NT2/D1 (cell line): ENCODE measurements at places on chromosomes 1 and 21.

DNA sequence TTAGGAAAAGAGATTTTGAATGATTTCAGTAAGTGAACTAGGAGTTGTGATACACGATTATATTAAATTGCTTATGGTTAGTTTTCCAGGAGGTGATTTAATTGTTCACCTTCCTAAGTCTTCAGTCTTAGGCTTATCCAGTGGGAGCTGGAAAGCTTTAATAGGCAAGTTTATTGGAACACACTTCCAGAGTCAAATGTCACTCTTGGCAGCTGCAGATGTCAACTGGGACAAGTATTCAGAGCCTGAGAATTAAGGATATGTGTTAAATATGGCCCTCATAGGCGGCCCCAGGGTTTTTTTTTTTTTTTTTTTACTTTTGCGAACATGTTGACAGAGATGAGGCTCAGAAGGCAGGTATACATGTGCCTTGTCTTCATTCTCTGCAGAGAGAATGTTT is 29.2 kb downstream of the UCK2 start:
- DNase-seq, result no peak

DNA sequence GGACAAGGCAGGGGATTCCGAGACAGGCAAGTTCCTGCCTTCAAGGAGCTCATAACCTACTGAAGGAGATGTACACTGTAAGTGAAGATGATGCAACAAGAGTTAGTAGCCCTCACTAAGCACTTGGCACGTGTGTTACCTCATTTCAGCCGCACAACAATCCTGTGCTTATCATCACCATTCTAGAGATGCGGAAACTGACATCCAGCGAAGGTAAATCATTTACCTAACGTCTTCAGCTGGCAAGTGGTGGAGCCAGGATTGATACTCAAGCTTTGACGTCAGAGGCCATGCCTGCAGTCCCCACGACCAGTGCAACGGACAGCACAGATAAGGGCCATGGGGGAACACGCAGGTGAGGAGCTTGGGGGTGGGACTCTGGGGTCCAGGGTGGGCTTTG is 2.9 kb upstream of the UBXN10 start:
- DNase-seq, result no peak

DNA sequence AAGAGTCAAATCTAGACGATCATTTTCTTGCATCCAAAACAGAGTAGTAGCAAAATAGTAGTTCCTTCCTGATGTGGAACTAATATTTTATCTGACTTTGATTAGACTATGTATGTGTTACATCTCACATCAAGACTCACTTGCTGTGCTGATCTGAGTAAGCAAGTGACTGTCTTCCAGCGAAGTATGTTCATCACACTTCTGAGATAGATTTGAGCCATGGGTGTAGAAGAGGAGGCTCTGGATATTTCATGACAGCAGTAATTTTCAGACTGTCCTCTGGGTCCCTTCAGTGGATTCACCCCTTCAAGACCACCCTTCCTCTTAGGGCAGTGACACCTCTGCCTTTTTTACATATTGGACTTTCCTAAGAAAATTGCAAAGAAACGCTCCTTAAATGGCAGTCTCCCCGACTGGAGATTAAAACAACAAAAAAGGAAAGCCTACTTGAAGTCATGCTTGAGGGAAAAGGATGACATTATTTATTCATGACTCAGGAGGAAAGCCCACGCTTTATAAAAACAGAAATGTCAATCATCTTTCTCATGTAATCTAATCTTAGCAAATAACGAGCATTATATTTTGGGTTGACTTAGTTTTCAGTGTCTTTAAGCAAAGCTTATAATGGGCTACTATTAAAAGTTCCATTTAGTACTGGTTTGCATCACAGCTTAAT is 22.8 kb downstream of the ATP1B1 start:
- no peak for DNase-seq

- no peak for DNase-seq
Measured at GRCh38 chr1:19074902-19075721, 118.6 kb upstream of the IFFO2 start.

- no peak for DNase-seq
Measured at GRCh38 chr1:192809307-192810252, 741 bp downstream of the RGS2 start.

GRCh38 chr1:15848143-15848928 is 829 bp downstream of the SPEN start:
- no peak for DNase-seq

DNA sequence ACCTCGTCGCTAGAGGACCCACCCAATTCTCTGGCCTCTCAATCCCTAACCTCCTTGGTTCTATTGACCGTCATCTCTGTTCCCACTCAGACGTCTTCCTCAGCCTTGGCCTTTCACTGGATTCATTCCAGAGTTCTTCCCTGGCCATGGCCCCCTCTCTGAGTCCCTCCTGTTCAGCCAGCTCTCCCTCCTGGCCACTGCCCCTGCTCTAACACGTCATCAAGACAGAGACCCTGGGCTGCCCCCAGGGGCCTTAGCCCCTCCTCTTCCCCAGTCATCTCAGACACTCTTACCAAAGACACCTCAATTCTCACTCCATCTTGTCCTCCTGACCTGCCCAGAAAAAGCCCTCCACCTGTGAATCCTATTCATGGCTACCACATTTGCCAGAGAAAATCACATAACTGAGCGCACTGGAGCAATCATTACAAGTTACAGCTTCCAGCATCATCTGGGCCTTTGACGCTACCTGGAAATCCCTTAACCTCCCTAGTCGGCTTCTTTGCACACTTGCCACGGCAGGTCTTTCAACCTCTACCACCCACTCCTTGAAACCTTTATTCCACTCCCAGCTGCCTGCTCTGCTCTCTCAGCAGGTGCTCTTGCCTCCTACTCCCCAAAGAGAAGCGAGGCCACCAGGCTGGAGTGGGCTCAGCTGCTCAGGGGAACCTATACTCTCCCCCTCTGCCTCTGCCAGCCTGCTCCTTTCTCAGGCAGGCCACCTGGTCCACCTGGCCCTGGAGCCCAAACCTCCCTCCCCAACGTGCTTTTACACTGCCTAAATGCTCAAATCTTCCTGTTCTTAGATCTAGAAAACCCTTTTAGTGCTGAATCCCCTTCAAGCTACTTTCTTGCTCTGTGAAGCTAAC is 14.0 kb downstream of the DCST2 start:
- DNase-seq, result no peak

- DNase-seq, result no peak
Measured at GRCh38 chr21:43974791-43975468, 37.2 kb upstream of the TRAPPC10 start.

DNA sequence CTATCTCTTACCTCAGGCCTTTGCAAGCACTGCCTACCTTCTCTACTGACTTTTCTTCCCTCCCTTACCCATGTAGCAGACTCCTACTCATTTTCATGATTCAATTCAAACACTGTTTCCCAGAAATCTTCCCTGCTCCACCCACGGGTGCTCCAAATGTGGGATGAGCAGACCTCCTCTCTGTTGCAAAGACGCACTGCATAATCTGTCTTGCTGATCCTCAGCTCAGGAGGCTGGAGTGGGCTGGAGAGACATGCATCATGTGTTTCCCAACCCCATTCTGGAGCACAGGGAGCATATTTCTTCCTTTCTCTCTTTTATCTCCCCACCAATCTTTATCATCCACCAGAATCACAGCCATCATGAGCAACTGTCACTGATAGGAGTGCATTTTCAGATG is 459.9 kb upstream of the NFIA start:
- no peak for DNase-seq

DNA sequence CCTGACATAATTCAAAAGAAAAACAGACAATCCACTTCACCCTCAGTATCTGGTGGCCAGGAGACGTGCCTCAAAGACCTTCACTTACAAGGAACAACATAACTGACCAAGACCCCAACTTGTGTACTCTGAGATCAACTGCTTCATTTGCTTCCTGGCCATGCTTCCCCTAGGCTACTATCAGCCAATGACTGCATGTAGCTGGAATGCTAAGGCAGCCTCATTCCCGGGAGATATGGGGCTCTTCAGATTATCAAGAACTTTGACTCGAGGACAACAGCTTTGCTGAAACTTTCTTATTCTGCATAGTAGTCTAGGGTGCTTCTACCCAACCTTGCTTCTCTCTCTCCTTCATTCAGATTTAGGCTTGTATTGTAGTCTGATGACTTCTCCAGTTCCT is 11.7 kb upstream of the UCK2 start:
- no peak for DNase-seq

- DNase-seq, result no peak
Measured at GRCh38 chr1:72186733-72187307, 95.5 kb downstream of the NEGR1 start.

DNA sequence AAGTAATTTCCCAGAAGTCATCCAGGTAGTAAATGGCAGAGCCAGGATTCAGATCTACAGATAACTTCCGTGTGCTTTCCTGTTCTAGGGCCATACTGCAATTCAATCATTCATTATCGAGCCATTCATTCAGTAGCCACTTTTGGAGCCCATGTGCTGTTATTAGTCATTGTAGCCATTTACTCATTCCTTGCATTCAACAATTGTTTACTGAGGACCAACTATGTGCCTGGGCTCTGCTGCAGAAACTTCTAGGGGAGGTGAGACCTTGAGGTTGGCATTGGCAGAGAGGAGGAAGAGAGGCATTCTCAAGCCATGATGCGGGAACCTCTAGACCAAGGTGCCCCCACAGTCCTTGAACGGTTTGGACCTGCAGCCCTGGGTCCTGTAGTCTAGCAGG is 27.9 kb downstream of the EPHB2 start:
- DNase-seq, result no peak

DNA sequence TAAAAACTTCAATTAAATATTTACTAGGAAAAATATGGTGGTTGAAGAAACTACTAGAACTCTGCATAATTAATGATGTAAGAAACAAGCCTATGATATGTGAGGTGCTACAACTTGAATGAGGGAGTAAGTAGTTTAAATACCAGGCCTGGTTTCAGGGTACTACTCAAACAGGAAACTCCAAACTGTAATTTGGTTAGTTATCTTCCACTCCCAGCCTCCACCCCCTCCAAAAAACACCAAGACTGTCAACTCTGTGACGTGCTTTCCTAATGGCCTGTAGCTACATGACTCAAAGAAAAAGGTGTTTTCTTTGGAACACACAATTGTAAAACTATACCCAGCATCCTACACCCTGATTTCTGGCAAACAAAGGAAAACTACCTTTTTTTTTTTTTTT is 55.9 kb upstream of the RCC1 start:
- no peak for DNase-seq

DNA sequence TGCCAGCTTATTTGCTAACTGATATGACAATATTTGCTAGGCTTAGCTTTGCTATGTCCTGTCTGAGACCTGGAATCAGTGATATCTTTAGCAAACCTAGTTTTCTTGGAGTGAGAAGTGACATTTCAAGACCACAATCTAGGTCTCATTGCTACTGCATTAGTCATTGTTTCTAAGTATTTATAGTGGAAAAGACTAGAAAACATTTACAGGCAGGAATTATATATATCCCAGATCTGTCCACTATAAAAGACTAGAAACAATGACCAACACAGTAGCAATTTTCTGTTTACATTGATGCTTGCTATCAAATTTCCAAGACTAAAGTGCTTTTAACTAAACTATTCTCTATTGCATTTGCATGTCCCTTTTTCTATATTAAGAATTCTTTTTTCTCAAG is 5.0 kb upstream of the RGS18 start:
- DNase-seq, result no peak

DNA sequence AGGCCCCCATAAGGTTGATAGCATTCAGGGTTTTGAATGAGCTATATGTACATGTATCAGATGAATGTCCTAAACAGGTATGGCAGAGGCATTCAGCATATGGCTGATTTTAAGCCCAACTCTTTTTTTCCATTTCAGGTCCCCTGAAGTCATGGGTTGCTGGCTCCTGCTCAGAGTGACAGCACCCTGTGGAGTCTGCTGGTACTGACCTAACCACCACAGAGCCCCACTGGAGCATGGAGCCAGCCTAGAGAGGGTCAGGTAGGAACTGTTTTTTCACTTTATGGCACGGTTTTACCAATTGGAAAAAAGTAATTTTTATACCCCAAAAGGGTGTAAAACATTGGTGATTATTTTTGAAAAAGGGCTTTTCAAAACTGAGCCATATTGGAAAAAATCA is 82.5 kb upstream of the MPC2 start:
- no peak for DNase-seq

GRCh38 chr1:211118407-211119102 is 15.4 kb downstream of the KCNH1 start:
- DNase-seq, result no peak

GRCh38 chr1:225931270-225932136 is 7.5 kb upstream of the PYCR2 start:
- DNase-seq, result no peak

DNA sequence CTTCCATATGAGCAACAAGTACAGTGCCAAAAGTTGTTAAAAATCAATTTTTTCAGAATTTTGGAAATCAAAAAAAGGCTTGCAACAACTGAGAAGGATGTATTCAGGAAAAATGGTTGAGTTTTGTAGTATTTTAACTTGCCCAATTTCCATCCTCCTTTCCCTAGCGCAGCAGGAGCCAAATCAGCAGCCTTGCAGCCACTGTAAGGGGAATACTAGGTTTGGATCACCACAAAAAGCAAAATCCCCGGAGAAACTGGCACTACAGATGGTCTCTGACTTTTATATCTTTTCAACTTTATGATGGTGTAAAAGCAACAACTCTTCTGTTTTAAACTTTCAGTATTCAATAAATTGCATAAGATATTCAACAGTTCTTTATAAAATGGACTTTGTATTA is 17.9 kb downstream of the DBT start:
- no peak for DNase-seq

GRCh38 chr1:245829826-245830225 is 675.0 kb downstream of the KIF26B start:
- DNase-seq, result no peak

DNA sequence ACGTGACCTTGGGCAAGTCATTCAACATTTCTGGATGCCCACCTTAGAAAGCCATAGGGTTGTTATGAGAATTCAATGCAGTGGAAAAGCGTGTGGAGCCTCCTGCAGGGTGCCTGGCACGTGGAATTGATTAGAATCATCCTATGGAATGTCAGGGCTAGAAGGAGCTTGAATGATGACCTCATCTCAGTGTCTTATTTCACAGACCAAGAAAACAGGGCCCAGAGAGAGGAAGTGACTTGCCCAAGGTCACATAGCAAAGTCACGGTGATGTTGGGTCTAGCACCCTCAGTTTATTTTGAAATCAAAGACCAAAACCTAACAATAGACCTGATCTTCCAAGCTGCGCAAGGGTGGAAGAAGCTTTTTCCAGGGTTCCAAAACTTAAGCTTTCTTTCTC is 6.0 kb downstream of the TRABD2B start:
- no peak for DNase-seq
